Cortex of kidney (tissue), 1 donor: ENCODE measurements at places on chromosomes 1 and 21.

DNA sequence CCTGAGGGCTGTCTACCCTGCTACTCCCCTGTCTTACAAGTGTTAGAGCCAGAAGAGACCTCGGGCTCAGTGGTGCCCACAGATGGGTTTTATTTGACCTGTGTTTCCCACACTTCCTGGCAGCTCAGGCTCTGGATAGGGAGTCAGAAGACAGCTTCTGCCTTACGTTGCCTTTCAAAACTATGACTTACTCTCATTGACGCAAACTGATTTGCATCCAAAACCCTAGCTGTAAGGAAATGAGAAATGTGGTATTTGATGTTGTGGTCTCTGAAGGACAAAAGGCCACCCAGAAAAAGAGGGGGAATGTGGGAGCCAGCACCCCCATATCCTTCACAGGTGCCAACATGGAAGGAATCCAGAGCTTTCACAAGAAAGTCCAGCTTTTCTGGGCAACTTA, 180.2 kb downstream of the ATG4C start:
- DNase-seq: no peak

- DNase-seq: no peak
These were observed 853.2 kb upstream of the B3GALT2 start for GRCh38 chr1:194039578-194039977.

- DNase-seq: no peak
These were observed 717 bp upstream of the BATF3 start for GRCh38 chr1:212700223-212700891.

- DNase-seq: no peak
These were observed 63.7 kb downstream of the NVL start for GRCh38 chr1:224266105-224266914.

GRCh38 chr1:113904293-113904673, 316 bp downstream of the AP4B1 start:
- no peak for DNase-seq

DNA sequence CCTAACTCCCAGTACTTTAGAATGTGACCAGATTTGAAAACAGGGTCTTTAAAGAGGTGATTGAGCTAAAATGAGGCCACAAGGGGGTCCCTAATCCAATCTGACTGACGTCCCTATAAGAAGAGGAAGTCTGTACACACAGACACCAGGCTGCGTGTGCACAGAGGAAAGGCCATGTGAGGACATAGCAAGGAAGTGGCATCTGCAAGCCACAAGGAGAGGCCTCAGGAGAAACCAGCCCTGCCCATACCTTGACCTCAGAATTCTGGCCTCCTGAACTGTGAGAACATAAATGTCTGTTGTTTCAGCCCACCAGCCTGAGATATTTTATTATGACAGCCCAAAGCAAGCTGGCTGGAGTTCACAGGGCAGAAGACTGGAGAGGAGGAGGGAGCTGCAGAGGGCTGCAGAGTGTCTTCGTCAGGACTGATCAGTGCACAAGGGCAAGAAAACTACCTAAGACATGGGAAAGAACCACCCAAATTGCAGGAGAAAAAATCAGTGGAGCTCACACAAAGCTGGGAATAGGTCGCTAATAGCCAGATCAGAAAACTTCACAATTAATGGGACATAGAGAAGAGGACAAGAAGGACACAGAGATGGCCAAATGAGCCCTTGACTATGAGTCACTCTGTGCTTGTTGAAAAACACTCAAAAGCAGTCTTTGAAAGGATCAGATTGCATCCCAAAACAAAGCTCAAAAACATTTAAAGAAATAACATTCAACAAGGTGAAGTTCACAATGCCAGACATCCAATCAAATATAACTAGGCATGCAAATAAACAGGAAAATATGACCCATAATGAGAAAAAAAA, 14.1 kb upstream of the WNT9A start:
- DNase-seq: no peak

- no peak for DNase-seq
These were observed 61.9 kb downstream of the DNTTIP2 start for GRCh38 chr1:93816970-93817678.

DNA sequence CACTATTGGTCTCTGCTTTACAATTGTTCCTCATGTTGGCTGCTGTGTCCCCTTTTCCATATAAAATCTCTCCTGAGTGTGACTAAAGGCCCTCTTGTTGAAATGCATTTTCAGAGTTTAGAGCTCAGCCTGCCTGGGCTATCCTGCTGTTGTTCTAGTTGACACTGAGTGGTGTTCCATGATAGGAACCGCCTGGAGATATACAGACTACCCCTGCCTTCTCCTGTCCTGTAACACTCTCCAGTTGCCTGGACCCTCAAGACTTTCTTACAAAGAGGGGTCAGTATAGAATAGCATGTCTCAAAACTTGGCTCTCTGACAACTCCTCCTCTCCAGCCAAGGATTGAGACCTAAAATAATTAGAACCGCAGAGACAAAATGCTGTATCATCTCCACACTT, 152.0 kb upstream of the POU3F1 start:
- no peak for DNase-seq

- no peak for DNase-seq
These were observed 4.2 kb downstream of the SH2D2A start for GRCh38 chr1:156812293-156812990.

GRCh38 chr1:156164125-156164831, 10.9 kb downstream of the SEMA4A start:
- no peak for DNase-seq

- no peak for DNase-seq
These were observed 66.8 kb upstream of the SLC25A33 start for GRCh38 chr1:9472386-9473031.

DNA sequence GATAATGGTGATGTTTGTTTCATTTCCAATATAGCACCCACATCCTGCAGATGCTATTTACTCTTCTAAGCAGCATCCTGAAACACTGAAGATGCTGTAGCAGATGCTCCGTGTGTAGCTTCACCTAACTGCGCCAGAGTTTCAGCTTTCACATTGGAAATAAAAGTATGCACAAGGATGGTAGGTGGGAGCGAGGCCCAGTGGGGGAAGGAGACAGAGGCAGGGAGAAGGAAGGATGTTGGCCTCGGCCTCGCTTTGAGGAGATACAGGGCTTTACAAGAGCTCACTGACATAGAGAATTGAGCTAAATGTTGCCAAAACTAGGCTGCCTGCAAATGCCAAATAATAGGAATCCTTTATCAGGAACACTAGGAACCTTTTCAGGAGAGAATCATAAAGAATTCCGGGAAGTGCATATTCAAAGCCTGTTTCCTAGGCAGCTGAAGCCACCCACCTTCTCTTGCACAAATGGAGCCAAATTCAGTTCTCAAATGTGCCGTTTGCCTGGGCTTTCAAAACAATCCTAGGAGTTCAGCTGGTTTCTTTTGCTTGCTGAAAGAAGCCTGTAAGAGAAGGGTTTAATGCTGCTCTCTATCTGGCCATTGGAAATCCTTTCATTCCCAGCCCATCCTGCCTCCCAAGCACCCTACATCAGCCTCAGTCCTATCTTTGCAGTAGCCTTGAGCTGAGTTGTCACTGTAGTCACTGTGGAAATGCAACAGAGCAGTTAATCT, 135.4 kb upstream of the ATP1B1 start:
- DNase-seq: no peak

GRCh38 chr1:109863667-109864046, 47.0 kb upstream of the CSF1 start:
- no peak for DNase-seq

GRCh38 chr1:11708554-11709350, 17.2 kb downstream of the DRAXIN start:
- DNase-seq: no peak

GRCh38 chr1:158607296-158607695, 2.2 kb downstream of the OR10Z1 start:
- no peak for DNase-seq

GRCh38 chr21:29419422-29419821, 120.7 kb downstream of the BACH1 start:
- DNase-seq: no peak

DNA sequence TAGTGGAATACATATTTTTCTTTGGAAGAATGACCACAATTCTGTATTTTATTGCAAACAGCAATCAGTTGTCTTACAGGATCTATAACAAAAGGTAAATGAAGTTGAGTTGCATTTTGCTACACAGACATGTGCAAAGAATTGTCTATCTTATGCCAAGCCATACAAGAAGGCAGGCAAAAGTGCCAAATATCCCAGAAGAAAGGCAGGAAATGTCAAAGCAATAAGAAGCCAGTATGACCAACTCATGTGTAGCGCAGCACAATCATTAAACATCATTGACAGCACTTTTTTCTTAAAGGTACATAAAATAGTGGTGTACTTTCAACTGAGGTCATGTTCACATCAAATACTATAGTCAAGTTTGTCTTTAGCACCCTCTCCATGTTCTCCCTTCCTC, 42.7 kb downstream of the NIBAN1 start:
- no peak for DNase-seq

DNA sequence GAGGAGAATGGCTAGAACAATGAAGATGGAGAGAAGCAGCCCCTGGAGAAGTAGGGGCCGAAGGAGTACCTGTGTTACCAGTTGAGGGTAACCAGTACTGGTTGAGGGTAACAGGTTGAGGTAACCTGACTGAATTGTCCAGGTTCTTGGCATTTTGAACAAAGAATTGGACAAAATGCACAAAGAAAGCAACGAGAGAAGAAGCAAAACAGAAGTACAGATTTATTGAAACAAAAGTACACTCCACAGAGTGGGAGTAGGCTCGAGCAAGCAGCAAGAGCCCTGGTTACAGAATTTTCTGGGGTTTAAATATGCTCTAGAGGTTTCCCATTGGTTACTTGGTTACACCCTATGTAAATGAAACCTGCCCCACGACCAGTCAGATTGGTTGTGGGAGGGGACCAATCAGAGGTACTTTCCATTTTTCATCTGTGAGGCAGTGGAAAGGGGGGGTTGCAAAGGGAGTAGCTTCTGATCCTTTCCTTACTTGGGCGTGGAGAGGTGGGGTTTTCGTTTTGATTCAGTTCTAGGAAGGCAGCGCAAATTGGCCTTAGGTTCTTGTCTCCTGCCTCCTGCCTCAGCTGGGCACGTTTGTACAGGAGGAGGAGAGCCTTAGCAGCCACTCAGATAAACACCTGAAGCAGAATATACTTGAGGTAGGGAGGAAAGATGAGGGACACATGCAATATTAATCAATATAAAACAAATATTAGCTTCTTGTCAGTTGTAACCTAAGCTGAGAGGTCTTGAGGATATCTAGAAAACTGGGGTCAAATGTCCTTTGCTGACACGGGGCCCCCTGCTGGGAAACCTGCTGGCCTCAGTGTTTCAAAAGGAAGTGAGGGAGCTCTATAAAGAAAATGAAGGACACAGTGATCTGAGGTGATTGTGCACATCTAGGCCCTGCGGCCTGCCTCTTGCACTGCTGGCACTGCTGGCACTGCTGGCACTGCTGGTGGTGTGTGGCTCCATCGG, 14.3 kb upstream of the LSM10 start:
- DNase-seq: no peak

GRCh38 chr1:89331890-89332289, 32.0 kb upstream of the GBP6 start:
- DNase-seq: no peak

DNA sequence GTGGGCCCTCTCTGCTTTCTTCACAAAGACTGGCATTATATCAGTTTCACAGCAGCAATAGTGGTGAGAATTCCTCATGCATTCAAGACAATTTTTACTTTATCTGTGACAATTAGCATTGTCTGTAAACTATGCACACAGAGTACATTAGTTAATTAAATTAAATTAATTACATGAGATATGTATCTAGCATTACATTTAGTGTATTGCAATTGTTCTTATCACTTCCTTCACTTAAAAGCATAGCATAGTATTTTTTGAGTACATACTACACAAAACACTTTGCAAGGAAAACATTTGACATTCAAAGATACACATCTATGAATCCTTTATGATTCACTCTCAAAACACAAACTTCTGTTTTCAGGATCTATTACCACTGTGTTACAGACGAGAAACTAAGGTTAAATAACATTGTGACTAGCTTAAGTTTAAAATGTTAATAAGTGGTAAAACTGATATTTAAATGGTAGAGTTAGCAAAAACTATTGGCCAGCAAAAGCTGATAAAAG, 1542.6 kb downstream of the PLA2G4A start:
- DNase-seq: no peak

- no peak for DNase-seq
These were observed 126.2 kb downstream of the PRRX1 start for GRCh38 chr1:170790175-170790574.

GRCh38 chr1:180616439-180616838, 15.4 kb upstream of the XPR1 start:
- DNase-seq: no peak

DNA sequence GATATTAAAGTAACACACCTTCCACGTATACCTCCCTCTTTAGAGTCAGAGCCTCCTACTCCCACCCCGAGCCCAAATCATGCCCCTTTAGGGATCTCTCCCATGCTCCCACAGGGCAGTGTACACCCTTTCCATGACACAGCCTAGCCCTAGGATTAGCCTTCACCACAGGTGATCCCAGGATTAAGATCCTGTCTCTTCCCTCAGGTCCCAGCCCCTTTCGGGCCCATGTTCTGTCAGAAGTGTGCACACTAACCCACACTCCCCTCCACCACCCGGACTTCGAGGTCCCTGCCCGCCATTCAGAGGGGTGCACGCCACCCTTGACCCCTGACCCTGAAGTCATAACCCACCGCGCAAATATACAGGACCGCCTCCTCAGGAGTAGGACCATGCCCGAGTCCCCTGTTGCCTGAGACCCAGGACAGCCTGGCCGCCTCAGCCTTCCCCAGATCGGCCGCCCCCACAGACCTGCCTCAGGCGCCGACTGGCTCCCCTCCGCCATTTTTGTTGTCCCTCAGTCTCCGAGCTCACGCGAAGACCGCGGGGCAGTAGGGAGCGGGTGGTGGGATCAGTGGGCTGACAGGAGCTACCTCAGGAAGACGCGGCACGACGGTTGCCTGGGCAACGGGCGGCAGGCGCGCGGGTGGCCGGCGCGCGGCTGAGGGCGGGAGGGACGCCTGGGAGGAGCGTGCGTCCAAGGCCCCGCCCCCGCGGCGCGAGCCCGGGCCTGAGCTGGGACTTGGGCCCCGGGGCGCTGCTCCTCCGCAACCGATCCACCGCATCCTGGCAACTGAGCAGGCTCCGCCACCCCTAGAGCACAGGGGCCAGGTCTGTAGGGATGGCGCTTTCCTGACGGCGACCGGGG, at the start of gene AGBL4:
TSS of gene AGBL4 (minus strand) at position 663 of the 868 bp plus-strand sequence.
- DNase-seq: no peak

GRCh38 chr1:24985737-24986136, 55.7 kb upstream of the RUNX3 start:
- DNase-seq: no peak

GRCh38 chr1:218673170-218673569, 328.0 kb downstream of the TGFB2 start:
- no peak for DNase-seq

- DNase-seq: no peak
These were observed 66.0 kb upstream of the SLC25A33 start for GRCh38 chr1:9473032-9473807.
